CMK (cell line): ENCODE measurements at places on chromosomes 7 and 10.

- DNase-seq, result no peak
These were observed 746.9 kb downstream of the TYW1 start for GRCh38 chr7:67743501-67743900.

- no peak for DNase-seq
These were observed 12.3 kb downstream of the BTAF1 start for GRCh38 chr10:91935886-91936285.

DNA sequence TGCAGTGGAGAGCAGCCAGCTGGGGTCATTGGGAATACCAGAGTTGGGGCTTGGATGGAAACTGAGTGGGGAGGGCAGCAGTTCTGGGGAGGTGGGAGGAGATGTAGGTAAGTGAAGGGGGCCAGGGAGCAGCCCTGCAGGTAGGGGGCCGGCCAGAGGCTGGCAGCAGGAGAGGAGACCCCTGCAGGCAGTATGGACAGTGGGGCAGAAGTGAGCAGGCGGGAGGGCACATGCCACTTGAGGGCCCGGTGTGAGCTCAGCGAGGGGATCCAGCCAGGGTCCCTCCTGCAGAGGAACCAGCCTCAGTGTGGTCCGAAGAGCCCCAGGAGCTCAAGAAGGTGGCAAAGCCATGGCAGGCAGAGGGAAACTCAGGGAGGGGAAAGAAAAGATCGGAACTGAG is 75.4 kb downstream of the WDR11 start:
- DNase-seq, result no peak

- DNase-seq, result peak; percentile 14
These were observed 49.3 kb downstream of the PPP1R17 start for GRCh38 chr7:31735991-31736982.
